Thoracic aorta (tissue), 2 donors: ENCODE measurements at places on chromosomes 11 and 22.

DNA sequence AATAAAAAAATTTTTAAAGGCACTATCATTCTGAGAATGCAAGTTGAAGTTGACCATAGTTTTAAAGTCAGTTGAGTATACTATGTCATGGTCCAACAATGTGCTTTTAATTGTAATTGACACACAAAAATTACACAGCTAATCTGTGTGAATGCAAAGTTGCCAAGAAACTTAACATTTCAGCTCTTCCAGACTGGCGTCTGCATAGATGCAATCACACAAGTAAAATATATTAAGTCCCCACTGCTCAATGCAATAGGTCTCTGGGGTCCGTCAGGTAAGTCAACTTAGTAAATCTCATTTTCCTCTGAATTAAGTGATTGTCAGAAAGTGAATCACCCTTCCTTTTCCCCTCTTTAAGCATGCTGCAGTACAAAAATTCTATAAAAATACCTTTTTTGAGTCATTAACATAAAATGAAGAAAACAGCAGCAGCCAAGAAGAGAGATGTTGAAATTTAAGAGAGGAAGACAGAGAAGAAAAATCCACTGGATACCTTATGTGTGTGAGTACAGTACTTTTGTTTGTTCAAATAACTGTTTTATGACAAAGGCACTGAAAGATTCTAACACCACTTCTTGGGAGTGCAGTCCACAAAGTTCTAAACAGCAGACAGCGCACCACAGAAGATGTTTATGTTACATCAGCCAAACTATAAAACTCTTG, 5.1 kb downstream of the FZD4 start:
- peak overlapping the region; percentile 94 for H3K4me3 ChIP-seq
- peaks cover 17% of the 10 kb centered on the region for H3K36me3 ChIP-seq
- no peaks in the 10 kb centered on the region for H3K27me3 ChIP-seq
- peak overlapping the region; percentile 45 for H3K27ac ChIP-seq
- DNase-seq = no peak

DNA sequence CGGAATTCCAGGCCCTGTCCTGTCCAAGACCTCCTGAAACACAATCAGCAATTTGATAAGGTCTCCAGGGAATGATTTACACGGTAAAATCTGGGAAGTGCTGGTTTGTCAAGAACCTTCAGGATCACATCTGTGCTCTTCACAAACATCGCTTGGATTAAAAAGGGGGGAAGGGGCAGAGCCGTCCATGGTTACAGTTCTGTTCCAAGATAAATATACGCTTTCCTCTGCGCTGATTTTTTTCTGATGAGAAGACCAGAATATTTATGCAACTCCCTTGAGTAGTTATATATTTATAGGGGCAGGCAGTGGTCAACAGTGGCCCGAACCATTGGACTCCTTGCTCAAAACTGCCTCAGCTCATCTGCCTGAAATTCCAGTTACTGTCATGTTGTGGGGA, 9.2 kb upstream of the APOL5 start:
- H3K27me3 ChIP-seq = no peaks in the 10 kb centered on the region
- no peaks in the 10 kb centered on the region for H3K36me3 ChIP-seq
- H3K27ac ChIP-seq = no peak overlapping the region
- H3K4me1 ChIP-seq = peaks cover 8% of the 10 kb centered on the region

- peaks cover 25% of the 10 kb centered on the region for H3K36me3 ChIP-seq
- no peak for DNase-seq
- no peak overlapping the region for H3K4me3 ChIP-seq
- peaks cover 16% of the 10 kb centered on the region for H3K4me1 ChIP-seq
- no peak overlapping the region for H3K27ac ChIP-seq
- no peaks in the 10 kb centered on the region for H3K27me3 ChIP-seq
Measured at GRCh38 chr22:30286813-30287647, 2.3 kb downstream of the CASTOR1 start.

- peaks cover 32% of the 10 kb centered on the region for H3K36me3 ChIP-seq
- H3K27me3 ChIP-seq = no peaks in the 10 kb centered on the region
- H3K4me1 ChIP-seq = peaks cover 15% of the 10 kb centered on the region
- no peak for DNase-seq
Measured at GRCh38 chr11:65183201-65183891, 1.6 kb downstream of the CAPN1 start.

DNA sequence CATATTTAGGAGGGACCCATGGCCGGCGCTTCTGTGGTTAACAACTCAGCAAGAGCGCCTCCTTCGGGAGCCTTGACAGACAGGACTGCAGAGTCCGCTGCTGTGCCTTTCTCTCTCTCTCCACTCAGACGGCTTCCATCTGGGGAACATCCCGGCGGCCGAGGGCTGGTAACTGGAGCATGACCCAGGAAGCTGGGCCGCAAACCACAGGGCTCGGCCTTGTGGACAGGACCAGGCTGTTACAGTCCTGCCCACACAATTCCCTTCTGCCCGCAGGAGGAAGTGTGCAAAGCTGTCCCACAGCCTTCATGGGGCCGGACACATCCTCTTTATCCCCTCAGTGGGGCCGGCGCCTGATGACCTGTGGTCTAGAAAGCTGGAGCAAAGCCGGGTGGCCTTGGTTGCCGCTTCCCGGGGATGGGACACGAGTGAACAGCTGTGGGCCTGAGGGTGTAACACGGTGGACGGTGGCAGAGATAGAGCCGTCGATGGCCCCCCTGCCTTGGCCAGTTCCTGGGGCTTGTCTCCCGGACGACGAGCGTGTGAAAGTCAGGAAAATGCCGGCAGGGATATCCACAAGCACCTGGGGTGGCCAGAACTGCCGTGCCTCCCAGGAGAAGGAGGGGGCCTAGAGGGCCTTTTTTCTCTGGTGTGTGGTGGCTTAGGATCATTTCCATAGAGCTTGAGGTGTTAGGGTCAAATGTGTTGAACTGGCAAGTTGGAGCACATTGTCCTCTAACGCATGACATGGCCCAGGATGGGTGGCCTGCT, 50.1 kb downstream of the FBLN1 start:
- DNase-seq = no peak
- peaks cover 4% of the 10 kb centered on the region for H3K36me3 ChIP-seq

- no peak overlapping the region for H3K27ac ChIP-seq
Measured at GRCh38 chr11:88511006-88511405, 173.5 kb upstream of the CTSC start.

DNA sequence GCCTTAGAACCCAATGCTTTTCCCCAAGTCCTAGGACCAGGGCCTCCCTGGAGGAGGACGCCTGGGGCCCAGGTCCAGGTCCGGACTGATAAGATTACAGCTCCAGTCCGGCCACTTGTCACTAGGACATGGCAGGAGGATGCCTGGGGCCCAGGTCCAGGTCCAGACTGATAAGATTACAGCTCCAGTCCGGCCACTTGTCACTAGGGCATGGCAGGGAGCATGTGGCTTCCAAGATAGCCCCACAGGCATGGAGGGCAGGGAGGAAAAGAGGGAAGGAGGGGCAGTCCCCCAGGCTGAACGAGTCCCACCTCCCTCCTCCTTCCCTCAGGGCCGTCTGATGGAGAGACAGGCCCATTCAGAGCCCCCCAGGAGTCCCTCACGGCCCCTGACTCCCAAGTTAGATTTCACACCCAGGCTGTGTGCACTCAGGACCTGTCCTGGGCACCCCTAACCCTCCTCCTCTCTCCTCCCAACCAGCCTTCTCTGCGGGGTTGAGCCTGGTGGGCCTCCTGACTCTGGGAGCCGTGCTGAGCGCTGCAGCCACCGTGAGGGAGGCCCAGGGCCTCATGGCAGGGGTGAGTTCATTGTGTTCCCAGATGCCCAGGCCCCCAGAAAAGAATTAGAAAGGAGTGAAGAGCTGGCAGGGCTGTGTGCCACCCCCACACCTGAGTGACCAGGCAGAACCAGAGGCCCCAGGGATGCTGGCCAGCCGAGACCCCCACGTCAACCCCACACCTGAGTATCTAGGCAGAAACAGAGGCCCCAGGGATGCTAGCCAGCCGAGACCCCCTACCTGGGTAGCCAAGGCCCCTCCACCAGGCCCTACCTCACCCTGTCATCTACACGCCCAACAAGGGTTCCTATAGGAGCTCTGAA, 2.1 kb downstream of the TSPAN32 start:
- H3K4me3 ChIP-seq = no peak overlapping the region
- H3K36me3 ChIP-seq = no peaks in the 10 kb centered on the region
- DNase-seq = no peak
- peaks cover 34% of the 10 kb centered on the region for H3K4me1 ChIP-seq
- H3K27ac ChIP-seq = peak overlapping the region; percentile 76

- no peak overlapping the region for H3K27ac ChIP-seq
- H3K4me3 ChIP-seq = no peak overlapping the region
- no peaks in the 10 kb centered on the region for H3K36me3 ChIP-seq
- H3K27me3 ChIP-seq = no peaks in the 10 kb centered on the region
Measured at GRCh38 chr11:120912504-120912903, 111.4 kb upstream of the TBCEL start.

DNA sequence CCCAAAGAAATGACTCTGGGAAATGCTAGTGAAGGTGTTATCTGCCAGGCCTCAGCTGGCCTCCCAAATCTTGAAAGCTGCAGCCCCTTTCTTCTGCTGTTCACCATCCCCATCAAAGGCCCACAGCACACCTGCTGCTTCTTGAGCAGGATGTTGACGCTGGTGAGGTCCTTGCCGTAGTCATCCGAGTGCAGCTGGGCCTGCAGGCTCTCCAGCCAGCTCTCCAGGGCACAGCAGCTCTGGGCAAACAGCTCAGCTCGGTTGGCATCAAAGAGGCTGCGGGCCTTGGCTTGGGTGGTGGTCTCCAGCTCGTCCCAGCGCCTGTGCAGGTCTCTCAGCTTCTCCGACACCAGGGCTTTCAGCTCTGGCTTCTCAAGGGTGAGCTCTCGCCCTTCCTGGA, 18.5 kb upstream of the RBM4B start:
- H3K27ac ChIP-seq = no peak overlapping the region
- H3K4me1 ChIP-seq = no peaks in the 10 kb centered on the region
- no peaks in the 10 kb centered on the region for H3K27me3 ChIP-seq
- no peak for DNase-seq
- no peak overlapping the region for H3K4me3 ChIP-seq

DNA sequence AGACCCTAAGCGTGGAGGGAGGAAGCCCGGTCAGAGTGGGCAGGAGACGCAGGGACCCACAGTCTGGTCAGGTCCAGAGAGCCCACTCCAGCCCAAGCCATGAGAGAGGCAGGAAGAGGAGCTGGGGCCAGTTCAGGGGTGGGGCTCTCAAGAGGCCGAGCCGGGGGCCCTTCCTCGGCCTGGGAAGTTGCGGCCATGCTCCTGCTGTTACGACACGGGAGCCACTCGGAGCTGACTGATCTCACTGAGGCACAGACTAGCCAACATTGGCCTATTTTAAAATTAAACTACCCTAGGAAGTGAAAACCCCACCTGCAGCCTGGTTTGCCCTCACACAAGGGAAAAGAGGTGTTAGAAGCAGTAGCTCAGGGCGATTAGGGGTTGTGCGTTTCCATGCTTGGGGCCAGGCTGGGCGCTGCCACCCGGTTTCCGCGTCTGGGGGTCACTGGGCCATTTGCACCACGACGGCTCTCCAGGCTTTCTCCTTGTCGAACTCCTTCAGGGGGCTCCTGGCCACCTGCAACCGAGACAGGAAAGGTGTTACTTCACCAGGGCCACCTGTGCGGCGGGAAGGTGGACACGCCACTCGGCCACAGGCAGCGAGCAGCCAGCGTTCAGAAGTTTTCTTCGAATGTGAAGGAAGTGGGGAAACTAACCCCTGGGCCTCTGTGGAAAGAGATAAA, 3.2 kb upstream of the TTLL8 start:
- no peak for DNase-seq
- H3K4me1 ChIP-seq = peaks cover 7% of the 10 kb centered on the region
- H3K27me3 ChIP-seq = no peaks in the 10 kb centered on the region
- H3K27ac ChIP-seq = no peak overlapping the region
- H3K4me3 ChIP-seq = no peak overlapping the region

GRCh38 chr11:117744471-117745150, 52.4 kb downstream of the DSCAML1 start:
- DNase-seq = no peak
- no peaks in the 10 kb centered on the region for H3K27me3 ChIP-seq
- no peaks in the 10 kb centered on the region for H3K4me1 ChIP-seq
- H3K27ac ChIP-seq = no peak overlapping the region
- no peak overlapping the region for H3K4me3 ChIP-seq
- no peaks in the 10 kb centered on the region for H3K36me3 ChIP-seq
